ENCODE measurements at places on chromosomes 2 and 18.

DNA sequence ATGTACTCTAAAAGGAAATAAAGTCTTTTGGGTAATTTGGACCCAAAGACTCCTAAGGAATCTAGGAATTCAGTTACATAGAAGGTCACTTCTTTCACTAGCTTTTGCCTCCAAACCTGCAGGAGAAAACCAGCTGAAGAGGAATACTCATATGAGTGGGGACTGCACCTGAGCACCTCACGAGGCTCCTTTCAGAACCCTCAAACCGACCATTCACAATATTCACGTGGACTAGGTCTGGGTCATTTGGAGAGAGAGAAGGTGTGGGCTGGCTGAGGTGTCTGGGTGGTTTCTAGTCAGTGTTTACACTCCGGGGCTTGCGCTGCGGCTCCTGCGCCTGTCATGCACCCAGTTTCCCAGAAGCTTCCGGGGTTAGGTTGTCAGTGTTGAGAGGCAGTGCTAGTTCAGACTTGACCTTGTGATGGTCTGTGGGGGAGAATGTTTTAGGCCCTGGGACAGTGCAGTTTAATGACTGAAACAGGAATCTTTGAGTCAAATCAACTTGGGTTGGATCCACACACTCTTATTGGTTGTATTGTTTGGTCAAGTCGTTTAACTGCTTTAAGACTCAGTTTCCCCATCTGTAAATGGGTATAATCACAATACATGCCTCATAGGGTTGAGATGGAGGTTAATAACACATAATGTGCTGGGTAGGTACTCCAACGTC is 78.4 kb downstream of the LIMS1 start:
- DNase-seq: peak; percentile 72

DNA sequence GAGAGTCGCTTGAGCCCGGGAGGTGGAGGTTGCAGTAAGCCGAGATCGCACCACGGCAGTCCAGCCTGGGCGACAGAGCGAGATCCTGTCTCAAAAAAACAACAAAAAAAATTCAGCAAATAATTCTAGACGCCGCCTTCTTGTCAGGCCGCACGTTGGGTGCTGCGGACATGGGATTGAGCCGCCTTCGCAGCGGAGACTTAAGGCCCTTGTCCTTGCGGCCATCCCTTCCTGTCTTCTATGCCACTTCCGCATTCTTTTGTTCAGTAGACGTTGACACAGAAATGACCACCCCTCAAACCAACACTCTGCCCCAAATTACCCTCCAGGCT is 15.8 kb downstream of the PTPN18 start:
- DNase-seq: no peak

DNA sequence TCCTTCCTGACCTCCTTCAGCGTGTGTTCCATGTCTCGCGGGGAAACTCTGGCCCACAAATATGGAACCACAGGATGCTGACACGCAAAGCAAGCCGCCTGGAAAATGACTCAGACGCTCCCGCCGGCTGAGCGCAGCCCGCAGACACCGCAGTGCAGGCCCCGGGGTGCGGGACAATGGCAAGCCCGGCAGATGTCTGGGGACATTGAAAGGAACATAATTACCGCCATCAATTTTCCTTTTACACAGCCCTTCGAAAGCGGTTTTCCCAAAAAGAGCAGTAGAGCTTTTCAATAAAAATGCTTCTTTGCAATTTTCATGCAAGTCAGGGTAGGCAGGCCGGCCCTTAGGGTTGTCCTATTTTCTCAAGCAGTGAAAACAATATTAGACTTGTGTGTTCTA is 159.2 kb upstream of the SH3BP4 start:
- DNase-seq: no peak

DNA sequence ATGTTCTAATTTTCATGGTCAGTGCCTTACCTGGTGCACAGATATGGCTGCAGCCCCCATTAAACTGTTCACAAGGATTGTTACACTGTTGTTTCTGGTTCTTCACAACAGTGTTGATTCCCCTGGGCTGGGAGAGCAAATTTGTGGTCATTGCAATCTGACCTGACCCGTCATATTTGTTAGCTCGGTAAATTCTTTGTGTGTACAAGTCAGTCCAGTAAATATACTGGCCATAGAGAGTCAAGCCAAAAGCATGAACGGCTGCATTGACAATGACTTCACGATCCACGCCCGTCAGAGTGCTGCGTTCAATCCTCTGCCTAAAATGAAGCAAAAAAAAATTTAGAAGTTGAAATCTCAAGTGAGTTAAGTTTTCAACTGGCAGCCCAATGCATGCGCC is 134.6 kb downstream of the DHRS9 start:
- no peak for DNase-seq

- peak; percentile 20 for DNase-seq
Measured at GRCh38 chr2:88669482-88670214, 21.8 kb upstream of the RPIA start.

DNA sequence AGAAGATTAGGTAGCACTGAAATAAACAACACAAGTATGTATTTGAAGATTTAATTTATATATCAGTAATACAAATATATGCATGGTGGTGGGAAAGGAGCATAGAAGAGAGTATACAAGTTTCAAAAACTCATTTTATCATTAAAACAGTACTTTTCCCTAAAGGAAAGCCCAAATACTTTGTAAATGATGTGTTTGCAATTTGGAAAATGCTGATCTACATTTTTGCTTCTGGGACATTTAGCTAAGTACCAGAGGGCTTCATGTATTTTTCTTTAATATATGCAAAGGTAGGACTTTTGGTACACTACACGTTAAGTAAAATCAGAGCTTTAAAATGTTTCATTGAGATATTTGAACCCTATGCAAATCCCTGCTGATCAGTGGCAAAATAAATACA is 1624.2 kb downstream of the SUCLG1 start:
- no peak for DNase-seq

DNA sequence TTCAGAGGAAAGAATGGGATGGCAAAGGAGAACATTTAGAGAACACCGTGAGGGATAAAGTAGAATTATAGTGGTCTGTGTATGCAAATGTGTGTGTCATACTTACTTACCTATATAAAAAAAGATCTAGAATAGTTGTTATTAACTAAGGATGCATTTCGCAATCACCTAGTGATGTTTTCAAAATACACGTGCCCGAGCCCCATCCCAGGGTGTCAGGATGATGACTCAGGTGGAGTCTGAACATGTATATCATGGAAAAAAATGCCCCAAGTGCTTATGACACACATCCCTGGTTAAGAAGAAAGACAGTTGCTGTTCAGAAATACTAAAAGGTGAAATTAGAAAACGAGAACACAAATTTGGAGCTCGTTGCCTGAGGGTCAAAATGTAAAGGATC is 109.0 kb downstream of the CERS6 start:
- no peak for DNase-seq

GRCh38 chr2:166126007-166126639 is 1.7 kb downstream of the SCN1A start:
- no peak for DNase-seq

DNA sequence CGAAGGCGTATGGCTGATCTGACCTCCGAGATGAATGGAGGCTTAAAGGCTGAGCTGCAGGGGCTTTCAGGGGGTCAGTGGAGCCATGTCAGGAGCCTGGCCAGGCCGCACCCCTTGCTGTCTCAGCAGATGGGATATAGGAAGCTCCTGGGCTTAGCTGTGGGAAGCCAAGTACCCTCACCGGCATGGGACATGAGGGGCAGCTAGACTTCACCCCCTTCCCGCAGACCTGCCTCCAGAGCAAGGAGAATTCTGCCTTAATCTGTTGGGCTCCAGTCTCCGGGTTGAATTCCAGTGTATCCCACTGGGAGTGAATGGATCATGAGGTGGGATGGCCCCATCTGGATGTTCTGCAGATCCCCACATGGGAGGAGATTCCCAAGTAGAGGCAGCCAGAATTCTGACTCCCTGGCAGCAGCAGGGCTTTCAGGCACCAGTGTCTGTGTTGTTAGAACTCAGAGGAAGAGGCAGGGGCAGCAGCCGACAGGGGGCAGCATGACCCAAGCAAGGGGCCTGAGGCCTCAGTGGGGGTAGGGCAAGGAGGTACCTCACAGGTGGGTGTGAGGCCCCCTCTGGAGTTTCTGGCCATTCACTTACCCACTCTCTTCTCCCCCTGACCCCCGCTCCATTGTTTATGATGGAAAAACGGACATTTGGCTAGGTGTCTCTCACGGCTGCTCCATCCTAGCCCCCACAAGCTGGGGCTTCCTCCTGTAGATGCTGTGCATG is 19.1 kb downstream of the CAPG start:
- DNase-seq: peak; percentile 32

DNA sequence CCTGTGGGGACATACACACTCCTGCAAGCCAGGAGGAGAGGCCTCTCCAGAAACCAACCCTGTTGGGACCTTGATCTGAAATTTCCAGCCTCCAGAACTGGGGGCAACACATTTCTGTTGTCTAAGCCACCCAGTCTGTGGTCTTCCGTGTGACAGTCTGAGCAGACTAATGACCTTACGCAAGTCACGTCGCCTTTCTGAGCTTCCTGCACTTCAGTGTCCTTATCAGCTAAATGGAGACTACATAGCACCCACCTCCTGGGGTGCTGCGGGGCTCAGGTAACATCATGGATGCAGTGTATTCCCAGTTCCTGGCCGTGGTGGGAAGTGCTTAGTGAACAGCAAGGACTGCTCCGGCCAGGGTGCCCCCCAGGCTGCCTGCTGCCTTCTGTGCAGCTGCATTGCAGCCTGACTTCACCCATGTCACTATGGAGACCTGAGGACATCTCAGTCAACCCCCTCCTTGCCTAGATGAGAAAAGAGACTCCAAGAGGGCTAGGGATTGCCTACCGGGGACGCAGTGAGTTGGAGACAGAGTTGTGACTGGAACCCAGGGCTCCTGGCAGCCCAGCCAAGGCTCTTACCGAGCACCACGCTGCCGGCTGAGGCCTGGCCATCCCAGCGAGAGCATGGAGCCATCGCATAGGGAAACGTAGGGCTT is 61.2 kb upstream of the FZD5 start:
- no peak for DNase-seq

DNA sequence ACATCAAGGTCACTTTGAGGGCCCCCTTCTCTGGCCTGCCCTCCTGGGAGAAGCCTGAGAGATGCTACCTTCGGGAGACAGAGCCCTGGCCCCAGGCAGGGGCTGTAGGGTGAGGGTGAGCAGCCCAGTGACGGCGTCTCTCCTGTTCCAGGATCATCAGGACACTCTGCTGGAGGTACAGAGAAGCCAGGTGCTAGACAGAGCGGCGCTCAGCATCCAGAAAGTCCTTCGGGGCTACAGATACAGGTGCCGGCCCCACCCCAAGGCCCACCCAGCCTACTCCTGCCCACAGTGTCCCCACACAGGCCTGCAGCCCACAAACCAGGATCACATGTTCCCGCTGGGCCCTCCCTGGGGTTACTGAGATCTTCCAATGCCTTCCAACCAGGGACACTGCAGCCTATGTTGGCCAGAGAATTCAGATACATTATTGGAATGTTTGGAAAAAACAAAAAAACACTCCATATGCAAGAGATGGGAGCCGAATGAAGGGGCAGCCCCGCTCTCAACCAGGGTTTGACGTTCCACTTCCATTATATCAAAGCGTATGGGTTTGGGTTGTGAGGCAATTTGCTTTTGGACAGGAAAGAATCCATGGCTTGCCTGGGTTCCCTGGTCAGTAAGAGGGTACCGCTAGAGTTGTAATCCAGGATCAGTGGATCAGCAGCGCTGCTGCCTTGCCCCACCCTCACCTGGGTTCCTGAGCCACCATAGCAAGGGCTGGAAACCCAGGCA is 49.5 kb upstream of the GPR17 start:
- no peak for DNase-seq

GRCh38 chr18:22675006-22675405 is 257.3 kb upstream of the CTAGE1 start:
- DNase-seq: no peak

DNA sequence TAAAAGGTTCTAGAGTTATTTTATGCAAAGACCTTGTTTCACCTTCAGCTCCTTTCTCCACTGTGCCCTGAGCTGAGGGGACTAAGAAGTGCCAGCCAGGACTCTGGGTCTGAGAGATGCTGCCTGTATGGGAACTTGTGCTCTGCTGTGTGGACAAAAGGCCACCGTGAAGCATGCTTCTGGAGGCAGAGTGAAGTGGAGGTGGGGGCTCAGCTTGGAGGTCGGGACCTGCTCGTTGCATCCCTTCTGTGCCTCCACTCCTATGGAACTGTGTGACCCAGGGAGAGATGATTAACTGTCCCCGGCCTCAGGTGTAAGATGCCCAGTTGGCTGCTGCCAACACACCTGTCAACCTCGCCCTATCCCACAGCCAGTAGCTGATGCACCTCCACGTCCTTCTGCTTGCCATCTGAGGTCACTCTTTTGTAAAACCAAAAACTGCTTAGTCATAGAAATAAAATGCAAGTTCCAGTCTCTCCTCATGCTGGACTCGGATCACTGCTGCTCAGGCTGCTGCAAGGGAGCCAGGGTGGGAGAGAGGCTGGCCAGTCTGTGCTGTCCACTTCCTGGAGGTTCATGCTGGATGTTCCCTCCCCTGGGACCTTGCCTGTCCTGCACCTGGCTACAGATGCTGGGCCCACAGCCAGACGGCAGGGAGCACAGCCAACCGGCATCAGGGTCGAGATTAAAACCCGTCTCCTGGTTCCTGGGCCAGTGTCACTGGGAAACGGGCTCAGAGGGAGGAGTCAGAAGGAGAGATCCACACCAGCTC is 113.2 kb downstream of the ACKR3 start:
- no peak for DNase-seq
